Left forelimb (tissue), 1 donor: ENCODE measurements at places on chromosomes 3 and 15.

DNA sequence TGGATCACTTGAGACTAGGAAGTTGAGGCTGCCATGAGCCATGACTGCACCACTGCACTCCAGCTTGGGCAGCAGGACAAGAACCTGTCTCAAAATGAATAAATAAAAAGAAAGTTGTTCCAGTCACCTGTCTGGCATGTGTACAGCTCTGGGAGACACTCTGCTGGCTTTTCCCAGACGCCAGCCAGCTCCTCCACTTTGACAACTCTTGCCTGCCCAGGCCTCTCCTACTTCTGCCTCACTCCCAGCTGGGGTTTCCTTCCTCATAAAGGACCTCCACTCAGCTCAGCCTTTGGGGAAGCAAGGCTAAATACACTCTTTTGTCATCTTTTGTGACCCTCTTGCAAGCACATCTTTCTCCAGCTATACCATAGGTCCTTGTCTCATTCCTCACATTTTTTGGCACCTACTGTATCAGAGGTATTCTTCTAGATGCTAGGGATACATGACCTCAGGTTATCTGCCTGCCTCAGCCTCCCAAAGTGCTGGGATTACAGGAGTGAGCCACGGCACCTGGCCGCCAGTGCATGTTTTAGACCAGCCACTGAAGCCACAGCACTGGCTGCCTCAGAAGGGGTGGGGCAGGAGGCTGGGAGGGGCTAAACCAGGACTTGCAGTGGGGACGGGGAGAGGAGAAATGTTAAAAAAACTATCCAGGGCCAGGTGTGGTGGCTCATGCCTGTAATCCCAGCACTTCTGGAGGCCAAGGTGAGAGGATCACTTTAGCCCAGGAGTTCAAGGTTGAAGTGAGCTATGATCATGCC is 10.0 kb upstream of the ELP6 start:
- no peak for DNase-seq

DNA sequence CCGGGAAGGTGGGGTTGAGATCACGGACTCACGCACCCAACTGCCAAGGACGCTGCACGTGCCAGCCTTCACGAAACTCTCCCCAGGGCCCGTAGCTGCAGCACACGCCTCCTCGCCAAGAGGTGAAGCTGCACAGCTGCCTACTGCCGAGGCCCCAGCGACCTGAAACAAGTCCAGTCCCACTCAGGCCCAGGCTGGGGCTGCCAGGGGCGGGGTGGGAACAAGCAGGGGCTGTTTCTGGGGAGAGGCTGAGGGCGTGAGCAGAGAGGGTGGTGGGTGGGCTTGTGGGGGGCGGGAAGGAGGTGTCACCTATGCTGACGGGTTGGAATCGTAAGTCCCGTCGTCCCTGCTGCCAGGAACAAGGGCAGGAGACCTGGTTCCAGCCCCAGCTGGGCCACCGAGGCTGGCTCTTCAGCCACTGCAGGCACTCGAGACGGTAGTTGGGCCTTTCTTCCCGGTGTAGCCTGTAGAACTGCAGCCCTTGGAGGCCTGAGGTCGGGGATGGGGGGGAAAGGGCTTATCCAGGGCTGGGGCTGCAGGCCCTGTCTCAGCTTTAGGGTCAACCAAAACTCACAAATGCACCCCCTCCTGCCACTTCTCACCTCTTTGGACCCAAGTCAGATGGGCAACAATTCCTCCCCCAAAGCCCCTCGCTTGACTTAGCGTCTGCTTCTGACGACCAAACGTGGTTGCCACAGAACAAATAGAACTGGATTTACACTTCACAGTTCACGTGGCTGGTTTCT is 44.4 kb downstream of the MUC20 start:
- DNase-seq, result no peak

DNA sequence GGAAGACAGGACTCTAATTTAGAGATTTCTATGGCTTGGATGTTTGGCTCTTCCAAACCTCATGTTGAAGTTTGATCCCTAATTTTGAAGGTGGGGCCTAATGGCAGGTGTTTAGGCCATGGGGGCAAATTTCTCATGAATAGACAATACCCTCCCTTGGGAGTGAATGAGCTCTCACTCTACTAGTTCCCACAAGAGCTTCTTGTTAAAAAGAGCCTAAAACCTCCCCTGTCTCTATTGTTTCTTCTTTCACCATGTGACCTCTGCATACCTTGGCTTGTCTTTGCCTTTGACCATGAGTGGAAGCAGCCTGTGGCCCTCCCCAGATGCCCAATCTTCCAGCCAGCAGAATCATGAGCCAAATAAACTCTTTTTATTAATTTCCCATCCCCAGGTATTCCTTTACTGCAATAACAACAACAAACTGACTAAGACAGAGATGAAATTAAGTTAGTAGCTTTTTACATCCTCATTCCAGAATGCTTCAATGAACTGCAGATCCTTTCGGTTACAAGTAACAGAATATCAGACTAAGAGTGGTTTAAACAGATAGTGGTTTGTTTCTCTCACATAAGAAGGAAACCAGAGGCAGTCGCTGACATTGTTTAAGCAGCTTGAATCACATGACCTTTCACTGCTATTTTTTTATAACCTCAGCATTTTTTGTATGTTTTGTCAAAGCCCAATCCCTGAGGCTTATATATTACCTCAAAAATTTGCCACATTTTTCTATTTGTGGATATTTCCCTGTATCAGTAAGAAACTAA is 1013.3 kb upstream of the SEMA6D start:
- DNase-seq, result no peak

- peak; percentile 78 for DNase-seq
Measured at GRCh38 chr15:66707310-66708082, 5.5 kb downstream of the SMAD6 start.

DNA sequence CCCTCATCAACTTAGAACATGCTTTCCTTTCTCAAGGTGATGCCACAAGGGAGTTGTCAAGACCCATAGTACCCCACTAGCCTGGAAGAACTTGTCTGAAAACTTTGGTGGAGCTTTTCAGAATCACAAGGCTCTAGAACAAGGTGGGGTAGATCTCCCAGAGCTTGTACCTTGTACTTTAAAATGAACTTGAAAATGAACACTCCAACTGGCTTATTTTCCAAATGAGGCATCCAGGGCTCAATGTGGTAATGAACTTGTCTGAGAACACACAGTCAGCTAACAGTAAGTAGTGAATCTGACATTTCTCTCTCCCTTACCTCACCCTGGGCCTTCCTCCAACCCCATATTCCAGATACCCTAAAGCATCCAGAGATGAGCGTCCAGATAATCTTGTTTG is 81.8 kb upstream of the THBS1 start:
- no peak for DNase-seq

GRCh38 chr3:107328069-107328468 is 49.2 kb upstream of the CCDC54 start:
- DNase-seq, result no peak

DNA sequence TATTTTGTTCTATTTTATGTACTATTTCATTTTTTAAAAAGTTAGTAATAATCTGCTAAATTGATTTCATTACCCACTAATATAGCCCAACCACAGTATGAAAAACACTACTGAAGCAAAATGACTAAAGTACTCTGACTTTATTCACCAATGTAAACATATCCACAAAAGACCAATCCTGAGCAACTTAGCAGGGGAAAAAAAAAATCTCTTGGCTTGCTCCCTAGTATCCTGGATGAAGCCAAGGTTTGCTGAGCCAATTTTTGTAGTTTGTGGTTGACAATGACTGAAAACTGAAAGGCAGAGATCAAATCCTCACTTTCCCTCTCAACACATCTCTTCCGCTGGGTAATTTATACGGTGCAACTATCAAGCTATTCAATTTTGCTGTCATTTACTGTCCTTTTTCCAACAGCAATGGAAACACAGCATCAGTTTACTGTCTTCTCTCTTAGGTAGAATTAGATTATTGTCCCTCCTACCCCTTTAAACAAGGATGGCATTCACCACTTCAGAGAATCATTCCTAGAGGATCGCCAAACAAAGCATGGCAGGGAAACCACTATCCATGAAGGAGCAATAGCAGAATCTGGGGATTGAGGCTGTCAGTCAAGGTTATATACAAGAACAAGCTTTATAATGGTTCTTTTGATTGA is 149.7 kb downstream of the THRB start:
- DNase-seq, result no peak
